ENCODE measurements at places on chromosomes 3 and 15. TPM values are rescaled to one million over a fixed set of nuclear protein-coding genes. Genes with fewer than 3 reads are reported as not detected.
A peak's percentile ranks its signal among the peaks of the same experiment; 100 is the strongest.

GRCh38 chr3:126558336-126559071, at the start of gene C3orf22:
TSS of gene C3orf22 (minus strand) at chr3:126558932. CDS start at chr3:126553390, 5,542 bp downstream.
- no peak for DNase-seq
- no peaks in the 10 kb centered on the region for H3K4me1 ChIP-seq
- H3K36me3 ChIP-seq = no peaks in the 10 kb centered on the region
- H3K27me3 ChIP-seq = no peaks in the 10 kb centered on the region
- H3K4me3 ChIP-seq = no peak within 1 kb of the TSS

- H3K4me3 ChIP-seq = peak within 1 kb of the TSS; percentile 67
- H3K36me3 ChIP-seq = no peaks in the 10 kb centered on the region
- peak; percentile 30 for DNase-seq
- no peaks in the 10 kb centered on the region for H3K27me3 ChIP-seq
- peaks cover 8% of the 10 kb centered on the region for H3K4me1 ChIP-seq
Observed at GRCh38 chr15:94230883-94231722, at the start of gene MCTP2. TSS of gene MCTP2 (plus strand) at chr15:94231561. CDS start at chr15:94298266, 66,705 bp downstream.

DNA sequence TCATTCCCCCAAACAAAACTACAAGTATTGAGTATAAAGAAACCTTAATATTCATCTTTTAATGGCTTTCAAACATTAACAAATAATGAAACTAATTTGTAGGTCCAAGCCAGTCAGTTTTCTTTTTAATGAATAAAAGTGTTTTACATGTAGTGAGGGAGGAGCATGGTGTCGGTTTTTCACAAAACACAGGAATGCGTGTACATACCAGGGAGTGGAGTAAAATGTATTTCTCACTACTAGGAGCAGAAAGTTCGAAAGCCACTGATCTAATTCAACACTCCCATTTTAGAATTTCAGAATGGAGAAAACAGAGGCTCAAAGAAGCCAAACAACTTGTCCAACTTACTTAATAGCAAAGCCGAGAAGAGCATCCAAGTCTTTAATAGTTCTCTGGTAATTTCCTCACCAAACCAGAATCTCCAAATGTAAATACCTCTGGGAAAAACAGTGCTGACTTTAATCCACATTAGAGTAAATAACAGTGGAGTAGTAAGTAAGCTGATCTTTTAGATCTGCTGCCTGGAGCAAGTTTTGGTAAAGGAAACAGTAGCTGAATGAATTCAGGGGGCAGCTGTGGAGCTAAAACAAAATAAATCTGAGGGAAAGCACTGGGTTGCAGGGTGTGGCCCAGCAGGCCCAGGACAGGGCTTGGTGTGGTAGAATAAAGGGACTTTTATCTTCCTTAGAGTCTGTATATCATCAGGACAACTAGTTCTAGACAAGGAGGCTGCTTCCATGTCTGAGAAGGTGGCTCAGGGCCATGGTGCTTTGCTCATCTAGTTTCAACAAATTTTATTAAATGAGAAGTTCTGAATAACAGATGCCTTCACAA, 7.9 kb downstream of the ANP32A start:
- no peaks in the 10 kb centered on the region for H3K4me1 ChIP-seq
- H3K36me3 ChIP-seq = no peaks in the 10 kb centered on the region
- H3K27ac ChIP-seq = peak overlapping the region; percentile 62
- no peak for DNase-seq
- H3K27me3 ChIP-seq = no peaks in the 10 kb centered on the region
- H3K4me3 ChIP-seq = no peak overlapping the region

LRRIQ4 gene
- not detected for total RNA-seq

SAMMSON gene
- total RNA-seq = 2.1 TPM

DNA sequence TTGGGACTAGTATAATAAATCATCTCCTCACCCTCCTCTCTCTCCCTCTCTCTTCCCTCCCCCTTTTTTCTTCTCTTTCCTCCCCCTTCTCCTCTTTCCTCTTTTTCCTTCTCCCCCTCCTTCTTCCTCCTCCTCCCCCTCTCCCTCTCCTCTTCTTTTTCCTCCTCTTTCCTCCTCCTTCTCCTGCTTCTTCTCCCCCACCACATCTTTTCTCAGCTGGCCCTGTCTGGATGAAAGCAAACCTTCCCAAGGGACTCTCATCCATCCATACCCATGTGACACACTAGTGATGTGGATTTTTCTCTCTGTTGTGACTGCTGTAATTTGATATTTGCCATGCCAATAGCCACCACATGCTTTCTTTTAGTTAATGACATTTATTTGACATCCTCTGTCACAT, 127.2 kb downstream of the EBLN2 start:
- H3K27ac ChIP-seq = no peak overlapping the region
- no peaks in the 10 kb centered on the region for H3K36me3 ChIP-seq
- no peaks in the 10 kb centered on the region for H3K27me3 ChIP-seq

ENTPD3 gene
- total RNA-seq = 0.60 TPM

DNA sequence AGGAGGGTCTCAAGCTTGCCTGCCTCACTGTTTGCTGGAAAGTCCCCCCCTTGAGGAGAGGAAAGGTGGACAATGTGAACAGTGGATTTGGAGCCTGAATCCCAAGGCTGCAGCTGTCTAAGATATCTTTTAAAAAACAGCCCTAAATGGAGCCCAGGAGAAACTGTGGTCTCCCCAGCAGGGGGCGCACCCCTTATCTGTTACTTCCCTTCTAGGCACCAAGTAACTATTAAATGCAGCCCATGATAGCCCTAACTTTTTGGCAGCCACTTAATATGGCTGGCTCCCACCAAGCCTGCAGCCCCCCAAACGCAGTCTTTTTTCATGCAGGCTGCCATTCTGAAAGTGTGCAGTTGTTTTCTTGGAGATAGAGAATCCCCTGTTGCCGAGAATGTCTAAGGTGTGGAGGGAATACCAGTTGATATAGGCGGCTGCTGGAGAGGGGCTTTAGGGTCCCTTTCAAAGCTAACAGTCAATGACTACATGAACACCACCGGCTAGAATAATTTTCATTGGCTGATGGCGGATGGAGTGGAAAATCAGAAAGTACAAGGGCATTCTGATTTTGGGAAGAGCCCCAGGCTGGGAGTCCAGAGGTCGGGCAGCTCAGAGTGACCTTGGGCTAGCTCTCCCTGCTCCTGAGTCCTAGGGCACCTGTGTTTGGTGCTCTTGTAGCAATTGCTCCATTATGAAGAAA, 1.3 kb downstream of the RHCG start:
- H3K27ac ChIP-seq = no peak overlapping the region
- DNase-seq = no peak
- no peaks in the 10 kb centered on the region for H3K36me3 ChIP-seq
- H3K4me3 ChIP-seq = no peak overlapping the region
- H3K27me3 ChIP-seq = peaks cover 94% of the 10 kb centered on the region
